ENCODE measurements at places on chromosomes 1 and 21. TPM values are rescaled to one million over a fixed set of nuclear protein-coding genes. Genes with fewer than 3 reads are reported as not detected.

The LIX1L gene
- 45.5 TPM for total RNA-seq

The TMEM200B gene
- 8.6 TPM for total RNA-seq

The SERPINC1 gene
- not detected for total RNA-seq

The SPRR2G gene
- total RNA-seq = not detected

The CELA2A gene
- total RNA-seq = not detected

The RNF186 gene
- total RNA-seq = not detected

The LCE1E gene
- not detected for total RNA-seq

The SPATA1 gene
- 1.8 TPM for total RNA-seq

The CLDN19 gene
- 8.6 TPM for total RNA-seq

The DNAJC8 gene
- 47.7 TPM for total RNA-seq

The MTARC1 gene
- 13.1 TPM for total RNA-seq

The SLC45A3 gene
- 3.1 TPM for total RNA-seq

The CCNL2 gene
- 314 TPM for total RNA-seq

The SPRR2A gene
- not detected for total RNA-seq

The MPZ gene
- 19.4 TPM for total RNA-seq

The TLR5 gene
- 4.9 TPM for total RNA-seq

The SYCP1 gene
- 0.11 TPM for total RNA-seq
